ENCODE measurements at places on chromosomes 1 and 21. TPM values are rescaled to one million over a fixed set of nuclear protein-coding genes. Genes with fewer than 3 reads are reported as not detected.

The ACKR1 gene
- total RNA-seq, result 0.32 TPM

The KRTAP19-3 gene
- not detected for total RNA-seq

The PTPRU gene
- 4.2 TPM for total RNA-seq

The NECTIN4 gene
- 0.15 TPM for total RNA-seq

The QSOX1 gene
- total RNA-seq, result 164 TPM

The PTP4A2 gene
- 269 TPM for total RNA-seq

The DNAJB4 gene
- 237 TPM for total RNA-seq

The S100A4 gene
- 7.9 TPM for total RNA-seq

The RASAL2 gene
- 14.3 TPM for total RNA-seq

The SPRR4 gene
- not detected for total RNA-seq

The CLIC6 gene
- not detected for total RNA-seq

The CR1L gene
- not detected for total RNA-seq

The ANKRD13C gene
- 24.0 TPM for total RNA-seq

The LRRC38 gene
- not detected for total RNA-seq

The NTRK1 gene
- total RNA-seq, result under 0.01 TPM

The DCDC2B gene
- total RNA-seq, result not detected

The SIPA1L2 gene
- total RNA-seq, result 22.6 TPM

The SAMSN1 gene
- total RNA-seq, result 9.4 TPM

The NR5A2 gene
- total RNA-seq, result 14.3 TPM

The TMEM81 gene
- total RNA-seq, result 0.97 TPM

The NBPF4 gene
- not detected for total RNA-seq

The BARHL2 gene
- total RNA-seq, result not detected

The CSF3R gene
- not detected for total RNA-seq

The ABCG1 gene
- total RNA-seq, result 20.2 TPM

The XKR8 gene
- total RNA-seq, result 6.1 TPM

The VWA5B1 gene
- not detected for total RNA-seq

The MTMR11 gene
- 4.9 TPM for total RNA-seq

The ECM1 gene
- 0.46 TPM for total RNA-seq

The KIF21B gene
- total RNA-seq, result 1.1 TPM

The KCNAB2 gene
- 2.4 TPM for total RNA-seq

The TTC24 gene
- total RNA-seq, result not detected

The RYR2 gene
- total RNA-seq, result not detected

The PPIAL4G gene
- not detected for total RNA-seq
